ENCODE measurements at places on chromosomes 7 and 10.
A peak's percentile ranks its signal among the peaks of the same experiment; 100 is the strongest.

GRCh38 chr10:132115732-132116131, 50.0 kb downstream of the JAKMIP3 start:
- no peak for DNase-seq

DNA sequence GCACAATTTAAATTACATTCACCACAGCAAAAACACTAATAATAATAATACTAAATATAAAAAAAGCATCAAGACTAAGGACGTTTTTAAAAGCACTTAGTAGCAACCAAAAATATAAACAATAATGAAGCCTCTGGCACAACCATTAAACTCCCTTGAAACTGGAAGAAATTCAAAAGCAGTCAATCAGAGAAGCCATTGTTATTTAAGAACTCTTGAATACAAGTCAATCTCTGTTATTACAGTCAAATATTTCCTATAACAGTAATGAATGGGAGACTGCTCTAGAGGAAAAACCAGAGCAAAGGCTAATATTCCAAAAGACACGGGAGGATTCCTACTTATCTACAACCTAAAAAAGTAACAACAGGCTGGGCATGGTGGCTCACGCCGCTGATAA, 164.2 kb downstream of the KMT2E start:
- DNase-seq: no peak

GRCh38 chr10:130046591-130046990, 64.0 kb downstream of the C10orf143 start:
- DNase-seq: no peak

- no peak for DNase-seq
These were observed 87.4 kb upstream of the DDC start for GRCh38 chr7:50652400-50653125.

DNA sequence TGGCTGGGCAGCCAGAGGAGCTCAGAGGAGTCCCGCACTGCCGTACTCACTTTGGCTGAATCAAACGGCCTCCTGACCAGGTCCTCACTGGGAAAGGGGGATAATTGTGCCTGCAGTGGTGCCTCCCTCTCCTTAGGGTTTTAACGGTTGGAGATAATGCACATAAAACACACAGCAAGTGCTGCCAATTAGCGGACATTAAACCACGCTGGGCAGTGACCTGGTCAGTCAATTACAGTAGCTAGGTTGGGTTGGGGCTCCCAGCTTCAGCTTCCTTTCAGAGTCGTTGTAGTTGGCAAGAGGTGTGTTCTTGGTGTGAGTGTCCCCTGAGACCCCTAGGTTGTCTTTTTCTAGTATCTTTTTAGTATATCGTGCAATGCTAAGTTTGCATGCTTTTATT, 146.6 kb downstream of the C10orf105 start:
- no peak for DNase-seq

GRCh38 chr10:97333351-97333600, 1.3 kb downstream of the FRAT2 start:
- DNase-seq: peak; percentile 35

- no peak for DNase-seq
These were observed 143.2 kb upstream of the COBL start for GRCh38 chr7:51459809-51460208.

- no peak for DNase-seq
These were observed 2.8 kb downstream of the FKBP6 start for GRCh38 chr7:73330772-73331171.

- no peak for DNase-seq
These were observed 39.0 kb downstream of the SMNDC1 start for GRCh38 chr10:110265573-110266193.

DNA sequence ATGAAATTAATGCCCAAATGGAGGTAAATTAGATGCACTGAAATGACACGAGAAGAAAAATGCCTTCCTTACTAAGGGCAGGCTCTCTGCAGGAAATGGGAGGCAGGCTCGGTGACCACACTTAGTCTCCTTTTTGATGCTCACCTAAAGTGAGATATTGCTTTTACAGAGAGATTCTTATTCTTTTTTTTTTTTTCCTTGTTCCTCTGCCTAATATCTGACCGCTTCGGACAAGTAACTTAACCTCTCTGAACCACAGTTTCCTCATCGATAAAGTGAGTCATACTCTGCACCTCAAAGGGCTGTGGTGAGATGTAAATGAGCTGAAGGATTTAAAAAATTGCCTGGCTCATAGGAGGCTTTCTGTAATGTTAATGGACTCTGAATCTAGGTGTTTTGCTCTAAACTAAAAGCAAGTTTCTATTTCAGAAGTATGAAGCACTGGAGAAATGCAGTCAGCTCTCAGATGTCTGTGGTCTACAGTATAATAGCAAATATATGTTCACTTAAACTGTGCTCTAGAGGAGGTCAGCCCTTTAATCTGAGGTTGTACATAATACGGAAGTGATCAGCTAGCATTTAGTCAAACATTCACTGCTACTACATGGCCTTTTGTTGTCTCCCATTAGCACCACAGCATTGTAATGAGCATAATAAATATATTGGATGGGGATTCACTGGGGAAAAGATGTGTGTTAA, 23.2 kb downstream of the NKX2-3 start:
- peak; percentile 23 for DNase-seq

- no peak for DNase-seq
These were observed 19.3 kb downstream of the FOXI2 start for GRCh38 chr10:127756264-127756663.
